ENCODE measurements at places on chromosomes 13 and 19.

DNA sequence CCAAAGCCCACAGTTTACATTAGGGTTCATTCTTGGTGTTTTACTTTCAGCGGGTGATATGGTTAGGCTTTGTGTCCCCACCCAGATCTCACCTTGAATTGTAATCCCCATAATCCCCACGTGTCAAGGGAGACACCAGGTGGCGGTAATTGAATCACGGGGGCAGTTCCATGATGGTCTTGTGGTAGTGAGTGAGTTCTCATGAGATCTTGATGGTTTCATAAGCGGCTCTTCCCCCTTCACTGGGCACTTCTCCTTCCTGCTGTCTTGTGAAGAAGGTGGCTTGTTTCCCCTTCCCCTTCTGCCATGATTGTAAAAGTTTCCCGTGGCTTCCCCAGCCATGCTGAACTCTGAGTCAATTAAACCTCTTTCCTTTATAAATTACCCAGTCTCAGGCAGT, 12.0 kb downstream of the FPR2 start:
- no peak for DNase-seq

GRCh38 chr13:92967923-92968322, 258.7 kb upstream of the GPC6 start:
- DNase-seq, result no peak

GRCh38 chr13:45180713-45181601, 19.9 kb downstream of the KCTD4 start:
- no peak for DNase-seq

- no peak for DNase-seq
Measured at GRCh38 chr19:13993590-13994300, 12.4 kb downstream of the RFX1 start.

GRCh38 chr13:78022164-78022877, 103.7 kb upstream of the EDNRB start:
- DNase-seq, result no peak

GRCh38 chr19:39502640-39503417, 4.1 kb downstream of the DLL3 start:
- DNase-seq, result no peak

DNA sequence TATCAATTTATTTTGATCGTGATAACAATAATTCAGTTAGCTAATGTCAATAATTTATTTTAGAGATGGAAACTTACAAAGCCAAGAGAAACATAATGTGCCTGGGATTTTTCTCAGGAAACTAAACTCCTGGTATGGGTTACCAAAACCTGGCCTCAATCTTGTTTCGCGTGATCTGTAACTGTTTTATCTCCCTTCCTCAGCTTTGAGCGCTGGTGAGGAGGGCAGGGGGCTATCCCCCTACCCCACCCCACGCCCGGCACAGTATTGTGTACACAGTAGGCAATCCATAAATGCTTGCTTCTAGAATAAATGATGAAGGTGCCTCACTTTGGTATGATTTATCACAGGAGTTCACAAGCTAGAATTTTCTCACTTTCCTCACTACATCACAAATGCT, 7.7 kb upstream of the DOCK9 start:
- DNase-seq, result no peak

DNA sequence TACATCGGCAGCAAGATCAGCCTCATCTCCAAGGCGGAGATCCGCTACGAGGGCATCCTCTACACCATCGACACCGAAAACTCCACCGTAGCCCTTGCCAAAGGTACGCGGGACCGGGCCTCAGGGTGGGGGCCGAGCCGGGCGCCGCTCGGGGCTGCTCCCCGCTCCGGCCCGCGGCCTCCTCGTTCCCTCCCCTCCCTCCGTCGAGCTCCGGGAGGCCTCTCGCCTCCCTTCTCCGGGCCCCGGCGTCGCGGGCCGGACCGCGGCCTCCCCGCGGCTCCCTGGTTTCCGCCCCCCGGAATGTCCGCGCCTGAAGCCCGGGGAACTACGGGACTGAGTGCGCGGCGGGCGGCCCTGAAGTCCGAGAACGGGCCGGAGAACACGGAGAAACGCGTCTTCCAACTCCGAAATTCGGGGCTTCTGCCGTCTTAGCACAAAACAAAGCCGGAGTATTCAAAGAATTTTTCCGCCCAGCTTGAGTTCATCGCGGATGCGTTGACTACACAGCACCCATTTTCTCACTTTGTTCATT, 423 bp downstream of the LSM14A start:
- no peak for DNase-seq

- no peak for DNase-seq
Measured at GRCh38 chr19:39321117-39321831, 611 bp upstream of the LRFN1 start.

DNA sequence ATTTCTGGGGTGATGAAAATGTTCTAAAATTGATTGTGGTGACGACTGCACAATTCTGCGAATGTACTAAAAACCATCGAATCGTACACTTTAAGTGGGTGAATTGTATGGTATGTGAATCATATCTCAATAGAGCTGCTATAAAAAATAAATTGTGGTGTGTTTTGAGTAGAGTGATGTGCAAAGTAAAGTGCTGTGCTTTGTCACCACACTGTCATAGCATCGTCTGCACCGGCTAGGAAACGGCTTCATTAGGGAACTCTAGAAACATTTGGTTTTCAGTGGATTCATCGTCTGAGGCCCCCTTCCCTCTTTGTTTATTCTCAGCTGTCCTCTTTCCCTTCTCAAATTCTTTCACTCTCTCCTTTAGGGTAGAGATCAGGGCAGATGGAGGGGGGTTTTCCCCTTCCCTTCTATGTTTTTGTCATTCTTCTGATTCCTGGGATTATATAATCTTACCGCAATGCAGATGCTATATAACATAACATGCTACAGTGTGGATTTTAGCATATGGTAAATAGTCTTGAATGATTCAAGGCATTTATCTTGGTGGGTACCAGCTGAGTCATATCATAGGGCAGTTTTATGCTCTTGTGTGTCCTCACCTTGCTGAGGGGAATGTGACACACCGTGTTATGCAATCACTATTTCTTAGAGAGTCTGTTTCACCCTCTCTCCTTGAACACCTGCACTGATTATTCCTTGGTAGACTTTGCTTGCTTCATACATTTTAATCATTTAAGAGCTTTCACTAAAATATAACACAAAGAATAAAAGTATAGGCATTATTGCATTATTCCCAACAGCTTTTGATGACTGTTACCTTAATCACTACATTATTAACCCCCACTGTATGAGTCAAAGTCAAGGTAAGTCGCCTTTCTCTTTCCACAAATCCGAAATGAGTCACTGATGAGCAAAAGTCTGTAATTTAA, 239.4 kb downstream of the DCLK1 start:
- no peak for DNase-seq

GRCh38 chr19:29001141-29001581, 211.8 kb downstream of the UQCRFS1 start:
- DNase-seq, result no peak

DNA sequence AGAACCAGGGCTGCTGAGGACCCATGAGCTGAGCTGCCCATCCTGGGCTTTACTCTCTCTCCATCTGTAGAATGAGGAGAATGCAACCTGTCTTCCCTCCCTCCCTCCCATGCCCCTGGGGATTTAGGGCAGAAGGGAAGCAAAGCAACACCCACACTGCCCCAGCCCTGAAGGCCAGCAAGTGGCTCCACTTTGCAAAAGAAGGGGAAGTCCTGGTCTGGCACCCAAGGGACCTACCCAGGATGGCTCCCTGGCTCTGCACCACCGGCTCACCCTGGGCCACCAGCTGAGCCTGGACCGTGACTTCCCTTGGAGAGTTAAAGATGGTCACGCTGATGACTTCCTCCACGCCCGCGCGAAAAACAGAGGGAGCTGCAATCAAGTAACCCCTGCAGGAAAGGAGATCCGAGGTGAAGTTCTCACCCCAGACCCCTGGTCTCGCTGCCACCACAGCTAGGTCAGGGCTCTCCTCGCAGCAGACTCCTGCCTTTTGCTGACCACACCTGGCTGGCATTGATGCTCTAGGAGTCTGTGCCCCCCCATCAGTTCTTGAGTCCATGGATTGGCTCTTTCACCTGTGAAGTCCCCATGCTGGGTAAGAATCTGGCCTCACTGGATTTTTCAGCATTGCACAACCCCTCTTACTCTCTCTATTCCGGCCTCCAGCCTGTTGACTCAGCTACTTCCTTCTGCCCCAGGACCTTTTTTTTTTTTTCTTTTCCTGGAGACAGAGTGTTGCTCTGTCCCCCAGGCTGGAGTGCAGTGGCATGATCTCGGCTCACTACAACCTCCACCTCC, 4.6 kb downstream of the CPAMD8 start:
- no peak for DNase-seq

GRCh38 chr13:96381681-96382080, 291.8 kb downstream of the HS6ST3 start:
- no peak for DNase-seq

DNA sequence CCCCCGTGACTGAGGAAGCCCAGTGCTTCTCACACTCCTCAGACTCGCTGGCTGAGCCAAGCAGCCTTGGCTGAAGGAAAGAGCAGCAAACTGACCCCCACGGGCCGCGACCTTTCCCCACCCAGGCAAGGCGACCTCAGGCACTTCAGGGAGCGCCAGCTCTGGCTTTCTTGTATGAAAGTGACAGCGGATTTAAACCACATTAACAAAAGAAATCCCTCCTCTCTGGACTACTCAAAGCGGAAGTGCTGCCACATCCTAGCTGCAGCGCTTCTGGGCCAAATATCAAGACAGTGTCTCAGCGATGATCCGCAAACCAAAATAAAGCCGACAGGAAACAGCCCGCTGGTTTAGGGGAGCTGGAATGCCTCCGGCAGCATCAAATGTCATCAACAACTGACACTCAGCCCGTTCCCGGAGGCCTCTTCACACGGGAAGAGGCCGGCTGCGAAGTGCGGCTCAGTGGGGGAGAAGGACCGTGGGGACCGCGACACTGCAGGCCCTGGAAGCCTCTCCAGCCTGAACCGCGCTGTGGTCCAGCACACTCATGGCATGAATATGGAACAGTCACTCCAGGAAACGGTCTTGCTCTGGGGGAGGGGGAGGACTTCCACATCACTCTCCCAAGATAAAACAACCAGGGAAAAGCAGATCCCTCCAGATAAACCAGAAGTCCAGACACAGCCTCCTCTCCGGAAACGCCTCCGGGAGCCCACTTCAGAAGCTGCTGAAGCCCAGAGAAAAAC, 1.4 kb downstream of the RASA3 start:
- no peak for DNase-seq

DNA sequence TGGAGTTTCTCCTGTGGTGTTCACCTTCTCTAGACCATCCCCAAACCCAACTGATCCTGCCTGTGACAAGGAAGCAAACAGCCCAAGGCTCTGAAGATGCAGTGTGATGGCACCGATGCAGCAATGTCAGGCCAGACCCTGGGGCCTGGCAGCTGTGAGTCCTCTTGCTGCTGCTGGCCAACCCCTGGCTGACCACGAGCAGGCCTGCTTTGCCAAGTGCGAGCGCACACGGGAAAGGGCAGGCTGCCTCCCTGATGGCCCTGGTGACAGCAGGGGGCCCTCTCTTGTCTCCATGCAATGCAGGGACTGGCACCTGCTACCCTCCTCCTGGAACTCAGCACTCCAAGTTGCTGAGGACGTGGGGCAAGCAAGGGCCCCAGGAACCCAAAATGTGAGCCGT, 5.4 kb upstream of the VSTM2B start:
- DNase-seq, result no peak

Data from NCI-H446 treated with DMSO at 0.1 percent for 48 hours (cell line).